ENCODE measurements at places on chromosomes 4 and X. TPM values are rescaled to one million over a fixed set of nuclear protein-coding genes. Genes with fewer than 3 reads are reported as not detected.
A peak's percentile ranks its signal among the peaks of the same experiment; 100 is the strongest.

The RGN gene
- 12.2 TPM for total RNA-seq

The CXCL11 gene
- not detected for total RNA-seq

The MSX1 gene
- total RNA-seq = 7.2 TPM

The TMEM255A gene
- total RNA-seq = 5.9 TPM

The MFAP3L gene
- total RNA-seq = 14.7 TPM

The SERTM2 gene
- 2.9 TPM for total RNA-seq

The EVC2 gene
- total RNA-seq = 14.7 TPM

The CYP4V2 gene
- total RNA-seq = 38.8 TPM

DNA sequence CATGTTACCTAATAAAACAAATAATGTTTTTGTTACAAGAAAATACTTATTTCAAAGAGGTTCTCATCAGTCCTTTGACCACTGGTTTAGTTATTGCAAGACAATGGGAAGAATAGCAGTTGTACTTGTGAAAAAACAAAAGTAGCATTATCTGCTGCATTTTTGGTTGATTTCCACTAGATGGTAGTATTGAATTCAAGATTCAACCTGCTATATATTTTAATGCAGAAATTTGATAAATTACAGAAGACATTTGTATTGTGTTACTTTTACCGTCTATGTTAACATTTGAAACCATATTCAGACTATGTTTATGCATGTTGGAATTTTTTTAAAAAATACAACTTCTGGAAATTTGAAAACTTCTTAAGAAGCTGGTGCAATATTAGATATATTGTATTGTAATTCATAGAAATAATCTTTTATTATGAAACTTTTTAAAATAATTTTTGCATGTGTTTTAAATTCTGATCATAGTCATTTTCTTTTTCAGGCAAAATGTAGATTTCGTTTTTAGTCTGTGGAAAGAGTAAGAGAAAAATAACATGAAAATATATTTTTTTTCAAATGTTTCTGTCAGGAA lies 56.4 kb downstream of the SPCS3 start:
- no peak for DNase-seq

GRCh38 chr4:155603360-155603891 lies 63.2 kb upstream of the GUCY1A1 start:
- DNase-seq = no peak

DNA sequence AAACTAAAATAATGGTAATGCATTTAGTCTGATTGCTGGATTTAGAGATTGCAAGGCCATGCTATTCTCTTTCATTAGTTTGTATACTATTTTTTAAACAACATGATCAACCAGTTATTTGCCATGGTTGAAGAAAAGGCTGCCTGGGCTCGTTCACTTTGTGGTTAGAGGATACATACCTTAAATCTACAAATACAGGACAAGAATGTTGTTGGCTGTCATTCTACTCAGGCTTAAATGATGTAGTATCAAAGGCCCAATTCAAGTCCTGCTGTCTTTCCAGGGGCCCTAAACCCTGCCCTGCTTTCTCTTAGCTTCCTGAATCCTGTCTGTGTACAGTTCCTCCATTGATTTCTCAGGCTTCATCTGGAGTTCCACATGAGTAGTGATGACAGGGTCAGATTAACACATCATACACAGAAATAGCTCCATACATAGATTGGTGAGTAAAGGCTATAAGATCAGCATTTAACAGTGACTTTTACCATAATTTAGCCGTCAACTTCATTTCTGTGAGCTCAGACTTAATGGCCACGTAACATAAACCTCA lies 114.9 kb upstream of the GPRIN3 start:
- no peak for DNase-seq

- DNase-seq = no peak
Measured at GRCh38 chr4:14783011-14783877, 219.0 kb upstream of the CPEB2 start.

- DNase-seq = no peak
Measured at GRCh38 chr4:153018684-153019083, 82.6 kb downstream of the FHDC1 start.

- peak; percentile 73 for DNase-seq
Measured at GRCh38 chr4:2932951-2933565, 30.1 kb downstream of the NOP14 start.

DNA sequence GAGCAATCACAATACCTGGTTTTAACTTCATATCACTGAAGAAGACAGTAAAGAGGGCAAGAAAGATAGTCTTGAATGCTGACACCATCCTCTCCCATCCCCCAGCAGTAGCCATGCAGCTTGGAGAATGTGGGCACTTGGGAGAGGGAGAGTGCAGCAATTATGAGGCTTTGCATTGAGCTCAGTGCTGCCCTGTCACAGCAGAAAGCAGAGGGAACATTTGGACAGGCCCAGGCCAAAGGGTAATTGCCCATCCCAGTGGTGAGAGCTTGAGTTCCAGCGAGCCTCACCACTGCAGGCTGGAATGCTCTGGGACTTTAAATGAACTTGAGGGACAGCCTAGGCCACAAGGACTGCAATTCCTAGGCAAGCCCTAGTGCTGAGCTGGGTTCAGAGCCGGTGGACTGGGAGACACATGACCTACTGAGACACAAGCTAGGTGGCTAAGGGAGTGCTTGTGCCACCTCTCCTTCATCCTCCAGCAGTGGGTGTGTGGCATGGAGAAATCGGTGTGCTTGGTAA lies 36.3 kb downstream of the CORIN start:
- no peak for DNase-seq

- DNase-seq = peak; percentile 94
Measured at GRCh38 chr4:78645853-78646757, 94.5 kb downstream of the ANXA3 start.

- no peak for DNase-seq
Measured at GRCh38 chr4:45346816-45347435, 620.6 kb upstream of the GNPDA2 start.

- no peak for DNase-seq
Measured at GRCh38 chr4:152360045-152360410, 175.9 kb downstream of the FBXW7 start.
